ENCODE measurements at places on chromosomes 6 and 20. TPM values are rescaled to one million over a fixed set of nuclear protein-coding genes. Genes with fewer than 3 reads are reported as not detected.

IL20RA gene
- total RNA-seq: not detected

MOXD1 gene
- total RNA-seq: 26.9 TPM

GNRH2 gene
- total RNA-seq: 2.2 TPM

NPEPL1 gene
- total RNA-seq: 28.2 TPM

DPPA5 gene
- total RNA-seq: not detected

CGAS gene
- 1.6 TPM for total RNA-seq

BTN1A1 gene
- total RNA-seq: not detected

ZNF512B gene
- total RNA-seq: 21.0 TPM

GSTA2 gene
- total RNA-seq: not detected

CALHM6 gene
- not detected for total RNA-seq

CYP39A1 gene
- 3.1 TPM for total RNA-seq

BIRC7 gene
- not detected for total RNA-seq

F13A1 gene
- total RNA-seq: 2.5 TPM

SNX21 gene
- 21.3 TPM for total RNA-seq

FOXA2 gene
- not detected for total RNA-seq

RBM24 gene
- total RNA-seq: 28.8 TPM

PHF10 gene
- 45.7 TPM for total RNA-seq

FLOT1 gene
- 66.0 TPM for total RNA-seq

WFDC12 gene
- total RNA-seq: not detected

NKX2-2 gene
- 0.31 TPM for total RNA-seq

CRISP3 gene
- total RNA-seq: not detected

CDC25B gene
- 6.6 TPM for total RNA-seq

PI16 gene
- not detected for total RNA-seq

TBC1D7 gene
- 53.5 TPM for total RNA-seq

STMND1 gene
- not detected for total RNA-seq

UBE2J1 gene
- total RNA-seq: 53.2 TPM

ATG5 gene
- total RNA-seq: 65.1 TPM

GPX5 gene
- total RNA-seq: not detected

All from parietal lobe (tissue), 2 donors.